ENCODE measurements at places on chromosomes 7 and 10.

GRCh38 chr10:12382956-12383531, 33.7 kb downstream of the CAMK1D start:
- no peak for DNase-seq

DNA sequence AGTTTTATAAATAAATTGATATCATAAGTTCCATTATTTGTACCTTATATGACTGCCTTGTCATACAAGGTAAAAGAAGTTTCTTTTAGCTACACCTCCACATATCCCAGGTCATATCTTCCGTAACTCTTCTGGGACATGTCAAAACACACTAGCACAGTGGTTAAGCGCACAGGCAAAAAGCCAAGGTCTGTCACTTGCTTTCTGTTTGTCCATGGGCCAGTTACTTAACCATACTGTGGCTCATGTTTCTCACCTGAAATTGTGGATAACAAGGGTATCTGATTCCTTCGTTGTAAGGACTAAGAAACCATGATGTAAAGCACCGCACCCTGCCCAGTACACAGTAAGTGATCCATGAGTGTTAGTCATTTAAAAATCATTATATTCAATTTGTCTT, 56.2 kb downstream of the SEMA3D start:
- DNase-seq = no peak

DNA sequence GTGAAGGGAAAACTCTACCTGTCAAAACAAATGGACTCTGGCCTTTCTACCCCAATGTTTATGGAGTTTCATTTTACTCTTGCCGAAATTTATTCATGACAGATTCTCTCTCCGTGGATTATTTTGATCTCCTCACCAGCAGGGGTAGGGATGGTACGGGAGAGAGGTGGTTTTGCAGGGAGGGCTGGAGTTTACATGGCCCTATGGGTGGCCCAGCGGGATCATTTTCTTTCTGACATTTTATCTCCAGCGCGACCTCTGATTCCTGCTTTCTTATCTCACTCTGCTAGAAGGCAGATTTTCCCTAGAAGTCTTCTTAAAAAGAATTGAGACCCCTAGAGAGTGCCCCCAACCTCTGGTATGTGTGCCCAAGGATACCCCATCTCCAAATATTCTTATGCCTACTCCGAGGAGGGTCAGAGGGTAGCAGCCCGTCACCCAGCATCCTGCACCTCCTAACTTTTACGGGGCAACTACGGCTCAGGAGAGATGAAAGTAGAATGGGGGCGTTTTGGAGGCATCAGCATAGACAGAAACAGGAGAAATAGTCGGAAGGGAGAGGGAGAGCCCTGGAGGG, 10.1 kb upstream of the GATA3 start:
- no peak for DNase-seq

GRCh38 chr10:1158066-1158465, 101.9 kb downstream of the WDR37 start:
- no peak for DNase-seq

- DNase-seq = peak; percentile 54
These were observed 20.3 kb downstream of the ELAPOR2 start for GRCh38 chr7:87038993-87039690.

DNA sequence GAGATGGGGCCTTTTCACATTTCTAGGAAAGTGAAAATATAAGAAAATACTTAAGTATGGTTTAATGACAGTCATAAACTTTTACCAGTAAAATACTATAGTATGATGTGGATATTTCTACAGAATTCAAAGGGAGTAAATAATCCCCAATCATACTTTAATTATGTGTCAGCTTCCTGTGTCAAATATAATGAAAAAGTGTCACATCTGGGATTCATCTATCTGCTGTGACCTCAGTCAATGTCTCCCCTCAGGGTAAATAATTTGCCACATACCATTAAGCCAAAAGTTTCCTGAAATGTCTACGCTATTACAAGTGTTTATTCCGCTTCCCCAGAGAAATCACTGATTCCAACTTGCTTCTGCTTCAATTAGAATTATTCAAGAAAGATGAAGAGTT, 110.5 kb downstream of the ITGA8 start:
- DNase-seq = no peak

GRCh38 chr7:36896418-36896817, 172.1 kb upstream of the AOAH start:
- DNase-seq = no peak

GRCh38 chr10:77964811-77965210, 38.3 kb upstream of the DLG5 start:
- no peak for DNase-seq
